ENCODE measurements at places on chromosomes 5 and 9. TPM values are rescaled to one million over a fixed set of nuclear protein-coding genes. Genes with fewer than 3 reads are reported as not detected.

- H3K27ac ChIP-seq: no peak overlapping the region
- H3K27me3 ChIP-seq: no peaks in the 10 kb centered on the region
- H3K4me3 ChIP-seq: no peak overlapping the region
- DNase-seq: peak; percentile 50
Measured at GRCh38 chr5:79020861-79021561, 35.9 kb upstream of the ARSB start.

DNA sequence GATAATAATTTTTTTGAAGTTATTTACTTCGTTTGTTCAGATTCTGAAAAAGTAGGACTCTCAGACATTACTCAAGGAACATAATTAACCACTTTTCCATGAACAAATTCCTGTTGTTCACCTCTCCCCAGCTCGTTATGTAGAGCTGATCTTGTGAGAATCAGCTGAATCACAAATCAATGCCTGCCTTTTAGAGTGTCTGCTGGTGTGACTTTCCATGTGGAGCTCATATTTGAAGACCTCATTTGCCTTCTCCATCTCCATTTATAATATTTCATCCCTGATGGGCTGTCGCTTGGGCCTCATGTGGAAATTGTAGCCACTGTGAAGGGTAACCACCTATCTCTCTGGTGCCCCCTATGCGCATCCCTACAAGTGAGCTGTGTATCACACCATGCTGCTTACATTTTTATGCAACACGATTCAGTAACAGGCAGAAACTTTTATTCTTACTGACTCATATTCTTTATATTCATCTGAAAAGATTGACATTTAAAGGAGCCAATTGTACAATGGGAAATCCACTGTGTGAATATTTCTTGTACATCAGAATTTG is 111.3 kb downstream of the STK32A start:
- no peak overlapping the region for H3K4me3 ChIP-seq
- no peak for DNase-seq
- H3K36me3 ChIP-seq: no peaks in the 10 kb centered on the region
- H3K27me3 ChIP-seq: no peaks in the 10 kb centered on the region
- H3K27ac ChIP-seq: no peak overlapping the region

DNA sequence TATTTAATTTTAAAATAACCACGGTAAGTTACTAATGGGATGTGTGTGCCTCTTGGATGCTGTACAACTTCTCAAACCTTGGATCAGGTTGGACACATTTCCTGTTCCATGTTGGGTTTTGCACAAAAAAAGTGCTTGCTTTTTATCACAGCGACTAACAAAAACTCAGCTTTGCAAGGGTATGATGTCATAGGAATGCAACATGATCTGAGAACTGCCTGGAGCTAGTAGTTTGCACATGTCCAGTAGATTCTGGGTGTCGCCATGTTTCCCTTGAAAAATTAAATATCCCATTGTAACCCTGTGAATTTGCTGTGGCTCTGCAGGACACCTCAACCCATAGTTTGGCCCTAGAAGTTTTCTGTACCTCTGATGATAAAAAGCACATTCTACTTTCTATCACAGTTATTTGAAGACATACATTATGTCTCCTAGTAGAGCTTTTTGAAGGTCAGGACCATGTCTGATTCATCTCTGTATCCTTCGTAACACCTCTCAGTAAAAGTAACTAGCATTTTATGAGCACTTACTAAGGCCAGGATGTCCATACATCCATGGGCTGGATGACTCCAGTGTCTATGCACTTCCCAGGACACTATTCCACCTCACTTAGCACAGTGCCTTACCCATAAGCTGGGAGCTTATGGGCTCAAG is 11.5 kb upstream of the FRMPD1 start:
- DNase-seq: no peak
- no peak overlapping the region for H3K27ac ChIP-seq
- no peaks in the 10 kb centered on the region for H3K27me3 ChIP-seq
- no peaks in the 10 kb centered on the region for H3K36me3 ChIP-seq
- no peaks in the 10 kb centered on the region for H3K4me1 ChIP-seq

Gene ATP6V0E1
- 216 TPM for total RNA-seq

Gene SH3PXD2B
- 11.5 TPM for total RNA-seq

All from Caco-2 (cell line).